ENCODE measurements at places on chromosomes 16 and 17.

DNA sequence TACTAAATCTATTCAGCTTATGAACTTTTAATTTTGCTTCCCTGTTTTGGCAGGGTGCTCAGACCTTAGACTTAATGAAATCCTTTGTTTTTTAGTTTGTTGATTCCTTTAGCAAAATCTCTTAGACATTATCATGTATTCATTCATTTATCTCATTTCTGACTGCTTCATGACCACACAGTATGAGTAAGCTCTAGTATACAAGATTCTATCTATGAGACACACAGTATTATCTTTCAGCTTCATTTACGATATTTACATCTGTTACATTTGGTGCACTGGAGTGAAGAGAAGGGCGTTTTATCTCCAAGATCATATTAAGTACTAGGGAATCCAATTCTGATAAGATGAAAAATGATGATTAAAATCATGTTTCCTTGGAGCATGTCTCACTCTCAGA lies 448.1 kb upstream of the CA10 start:
- DNase-seq, result no peak

- no peak for DNase-seq
Measured at GRCh38 chr17:8966926-8967325, 1.4 kb upstream of the PIK3R5 start.

DNA sequence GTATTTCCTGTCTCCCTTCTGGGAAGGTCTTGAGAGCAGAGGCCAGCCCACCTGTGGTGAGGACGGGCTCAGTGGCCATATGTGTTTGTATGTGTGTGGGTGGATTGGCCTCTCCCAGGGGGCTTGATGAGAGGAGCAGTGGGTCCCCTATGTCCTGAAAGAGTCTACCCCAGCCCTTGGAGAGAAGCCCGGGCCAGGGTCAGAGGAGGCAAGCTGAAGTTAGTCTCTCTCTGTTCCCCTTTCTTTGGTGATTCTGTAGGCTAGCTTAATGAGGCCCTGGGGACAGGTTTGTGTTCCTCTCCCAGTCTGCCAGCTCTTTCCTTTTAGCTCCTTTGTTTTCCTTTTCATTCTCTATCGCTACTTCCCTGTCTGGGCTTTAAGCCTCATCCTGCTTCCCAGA lies 23.8 kb upstream of the NFATC3 start:
- DNase-seq, result no peak

GRCh38 chr16:73890186-73891128 lies 406.2 kb upstream of the PSMD7 start:
- DNase-seq, result no peak

DNA sequence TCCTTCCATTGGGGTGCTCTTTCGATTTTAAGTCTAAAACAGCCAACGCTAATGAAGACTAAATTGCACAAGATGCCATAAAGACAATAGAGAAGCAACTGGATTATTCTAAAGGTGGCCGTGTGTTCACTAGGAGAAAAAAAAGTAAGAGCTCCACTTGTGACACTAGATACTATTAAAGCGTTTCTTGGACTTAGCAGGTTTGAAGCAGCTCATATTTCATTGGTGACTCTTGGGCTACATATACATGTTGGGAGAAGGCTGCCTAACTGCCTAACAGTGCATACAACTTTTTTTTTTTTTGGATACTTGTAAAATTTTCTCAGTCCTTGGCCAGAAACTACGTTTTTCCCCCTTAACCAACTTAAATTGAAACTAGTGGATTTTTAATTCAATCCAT lies 111.8 kb upstream of the NOG start:
- no peak for DNase-seq

DNA sequence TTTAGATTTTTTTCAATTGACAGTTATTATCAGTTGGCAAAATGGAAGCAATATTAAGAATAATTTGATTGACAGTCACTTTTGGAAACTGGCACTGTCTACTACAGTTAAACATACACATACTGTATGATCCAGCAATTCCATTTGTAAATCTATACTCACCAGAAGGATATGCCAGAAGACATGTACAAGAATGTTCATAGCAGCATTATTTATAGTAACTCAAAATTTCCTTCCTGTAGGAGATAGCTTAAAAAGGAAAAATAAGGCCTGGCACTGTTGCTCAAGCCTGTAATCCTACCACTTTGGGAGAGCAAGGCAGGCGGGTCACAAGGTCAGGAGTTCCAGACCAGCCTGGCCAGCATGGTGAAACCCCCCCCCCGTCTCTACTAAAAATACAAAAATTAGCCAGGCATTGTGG lies 89.3 kb downstream of the VMP1 start:
- no peak for DNase-seq

DNA sequence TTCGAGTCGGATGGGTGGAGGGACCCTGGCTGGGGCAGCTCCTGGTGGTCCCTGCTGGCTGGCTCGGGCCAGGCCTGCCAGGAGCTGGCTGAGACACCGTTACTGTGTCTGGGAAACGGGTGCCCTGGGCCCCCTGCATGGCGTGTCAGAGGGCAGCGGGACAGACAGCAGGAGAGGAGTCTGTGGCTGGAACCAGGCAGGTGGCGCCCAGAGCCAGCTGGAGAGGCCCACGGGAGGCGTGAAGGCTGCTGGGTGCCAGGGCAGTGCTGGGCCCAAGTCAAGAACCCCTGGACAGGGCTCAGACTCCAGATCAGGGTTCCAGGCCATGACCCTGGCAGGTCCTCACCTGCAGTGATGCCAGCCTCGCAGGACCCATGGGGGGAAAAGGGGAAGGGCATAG lies 16.6 kb downstream of the SOX8 start:
- DNase-seq, result no peak

GRCh38 chr17:7084088-7084487 lies 4.0 kb upstream of the CLEC10A start:
- DNase-seq, result no peak

DNA sequence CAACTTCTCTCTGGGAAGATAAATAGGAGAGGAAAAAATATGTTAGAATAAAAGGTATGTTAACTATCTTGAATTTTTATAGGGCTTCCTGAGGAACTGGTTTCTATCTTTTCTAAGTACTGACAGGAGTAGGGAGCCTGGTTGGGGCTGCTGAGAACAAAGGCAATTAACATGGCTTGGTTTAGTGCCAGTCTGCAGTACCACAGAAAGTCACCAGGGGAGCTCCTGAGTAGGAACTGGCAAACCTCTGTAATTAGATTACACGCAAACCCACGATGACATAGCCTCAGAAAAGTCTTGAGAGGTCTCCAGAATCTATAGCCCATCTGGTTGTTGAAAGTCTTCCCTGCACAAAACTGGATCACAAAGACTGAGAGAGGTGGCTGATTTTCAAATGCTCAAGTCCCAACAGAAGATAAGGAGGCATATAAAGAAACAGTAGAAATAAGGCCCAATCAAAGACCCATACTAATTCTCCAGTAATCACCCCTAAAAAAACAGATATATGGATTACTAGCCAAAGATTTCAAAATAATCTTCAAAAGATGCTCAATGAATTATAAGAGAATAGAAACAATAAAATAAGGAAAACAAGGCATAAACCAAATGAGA lies 11.7 kb upstream of the CNTNAP4 start:
- DNase-seq, result no peak

DNA sequence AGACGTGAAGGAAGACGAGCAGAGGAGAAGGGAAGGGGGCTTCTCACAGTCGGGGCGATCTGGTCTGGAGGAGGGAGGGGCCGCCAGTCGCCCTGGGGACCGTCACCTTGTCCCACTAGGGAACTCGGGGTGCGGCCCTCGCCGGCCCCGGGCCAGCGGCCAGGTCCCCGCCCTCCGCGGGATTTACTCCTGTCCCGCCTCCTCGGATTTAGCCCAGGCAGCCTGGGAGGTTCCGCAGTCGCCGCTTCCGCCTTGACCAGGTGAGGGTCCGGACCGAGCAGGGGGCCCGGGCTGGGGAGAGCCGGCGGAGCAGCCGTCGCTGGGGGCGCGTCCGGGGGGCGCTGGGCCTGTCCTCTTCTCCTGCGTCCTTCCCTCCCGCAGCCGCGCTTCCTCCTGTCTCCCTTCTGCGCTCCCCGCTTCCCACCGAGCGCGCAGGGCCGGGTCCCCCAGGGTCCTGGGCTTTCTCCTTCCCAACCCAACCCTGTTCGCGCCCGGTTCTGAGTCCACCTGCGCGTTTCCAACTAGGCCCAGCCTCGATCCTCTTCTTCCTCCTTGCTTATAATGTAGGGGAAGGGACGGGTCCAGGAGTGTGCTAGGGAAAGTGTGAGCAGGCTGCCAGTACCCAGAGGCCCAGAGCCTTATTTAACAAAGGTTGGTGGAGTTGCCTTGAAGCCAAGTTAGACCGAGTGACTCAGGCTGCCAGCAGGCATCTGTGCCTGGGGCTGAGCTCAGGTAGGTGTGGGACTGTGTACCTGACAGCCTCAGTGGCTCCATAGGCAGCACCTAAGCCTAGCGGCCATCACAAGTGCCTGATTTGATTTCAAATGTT lies at the start of gene TNK1:
TSS of gene TNK1 (plus strand) at position 235 of the 829 bp plus-strand sequence. CDS start 1,838 bp downstream, outside the sequence.
- no peak for DNase-seq

- DNase-seq, result no peak
Measured at GRCh38 chr17:47219621-47220475, 10.7 kb downstream of the MYL4 start.

DNA sequence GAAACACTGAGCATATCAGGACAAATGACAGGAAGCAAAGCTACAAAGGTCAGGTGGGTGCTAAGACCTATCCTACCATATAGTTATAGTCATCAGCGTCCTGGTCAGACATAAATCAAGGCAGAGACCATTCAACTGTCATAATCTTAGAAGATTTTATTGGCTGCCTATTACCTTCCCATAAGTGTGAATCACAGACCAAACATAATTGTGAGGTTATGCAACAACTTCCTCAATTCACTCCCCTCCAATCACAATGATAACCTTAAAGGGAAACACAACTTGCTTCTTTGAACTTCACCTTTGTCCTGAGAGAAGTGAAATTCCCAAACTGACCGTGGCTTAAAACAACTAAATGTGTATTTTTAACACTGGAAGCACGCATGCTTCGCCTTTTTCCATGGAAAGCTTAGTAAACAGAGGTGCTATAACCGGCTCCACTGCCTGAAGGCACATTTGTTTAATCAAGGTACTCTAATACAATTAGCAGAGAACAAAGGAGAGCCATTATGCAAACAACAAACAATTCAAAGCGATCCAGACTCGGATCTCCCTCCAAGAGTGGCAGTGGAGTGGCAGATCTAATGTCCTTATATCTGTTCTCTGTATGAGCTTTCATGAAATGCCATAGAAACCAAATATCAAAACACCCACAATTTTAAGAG lies 84.9 kb downstream of the TMEM114 start:
- DNase-seq, result no peak

- DNase-seq, result peak; percentile 75
Measured at GRCh38 chr16:785563-786535, 2.3 kb downstream of the RPUSD1 start.

DNA sequence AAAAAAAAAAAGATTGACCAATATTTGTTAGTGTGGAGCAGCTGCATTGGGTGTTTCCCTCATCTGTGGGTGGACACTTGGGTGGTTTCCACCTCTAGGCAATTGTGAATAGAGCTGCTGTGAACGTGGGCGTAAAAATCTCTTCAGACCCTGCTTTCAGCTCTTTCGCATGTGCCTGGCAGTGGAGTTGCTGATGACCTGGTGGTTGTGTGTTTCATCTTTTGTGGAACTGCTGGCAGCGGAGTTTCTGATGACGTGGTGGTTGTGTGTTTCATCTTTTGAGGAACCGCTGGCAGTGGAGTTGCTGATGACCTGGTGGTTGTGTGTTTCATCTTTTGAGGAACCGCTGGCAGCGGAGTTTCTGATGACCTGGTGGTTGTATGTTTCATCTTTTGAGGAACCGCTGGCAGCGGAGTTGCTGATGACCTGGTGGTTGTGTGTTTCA lies 21.4 kb downstream of the ZC3H18 start:
- peak; percentile 21 for DNase-seq

GRCh38 chr17:17413215-17413792 lies 63.5 kb upstream of the MED9 start:
- no peak for DNase-seq

DNA sequence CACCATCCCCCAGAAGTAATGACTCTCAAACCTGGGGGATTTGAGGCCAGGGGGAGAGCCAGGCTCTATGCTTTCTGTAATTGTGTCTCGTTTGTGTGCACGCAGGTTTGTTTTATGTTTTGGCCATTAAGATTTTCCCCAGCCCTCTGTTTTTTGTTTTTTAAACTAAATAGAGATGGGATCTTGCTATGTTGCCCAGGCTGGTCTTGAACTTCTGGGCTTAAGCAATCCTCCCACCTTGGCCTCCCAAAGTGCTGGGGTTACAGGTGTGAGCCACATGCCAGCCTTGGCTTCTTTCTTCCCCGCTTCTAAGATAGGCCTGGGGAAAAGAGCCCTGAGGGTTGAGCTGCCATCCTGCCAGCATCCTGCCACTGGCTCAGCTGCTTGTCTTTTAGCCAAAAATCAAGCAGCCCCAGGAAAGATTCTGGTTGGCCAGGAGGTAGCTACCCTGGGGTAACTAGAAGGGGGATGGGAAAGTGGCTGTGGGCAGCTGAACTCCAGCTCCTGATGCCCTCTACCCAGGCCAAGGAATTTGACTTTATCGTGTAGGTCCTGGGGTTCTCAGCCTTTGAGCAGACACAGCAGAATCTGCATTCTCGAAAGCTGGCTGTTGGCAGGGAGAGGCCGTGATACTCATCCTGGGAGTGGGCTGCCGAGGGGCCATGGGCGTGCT lies 18.4 kb downstream of the KDM8 start:
- DNase-seq, result no peak

GRCh38 chr17:83064021-83064731 lies 15.2 kb upstream of the METRNL start:
- no peak for DNase-seq

- DNase-seq, result no peak
Measured at GRCh38 chr16:23863511-23864422, 28.0 kb downstream of the PRKCB start.

GRCh38 chr16:85365120-85365519 lies 248.0 kb upstream of the GSE1 start:
- DNase-seq, result no peak

DNA sequence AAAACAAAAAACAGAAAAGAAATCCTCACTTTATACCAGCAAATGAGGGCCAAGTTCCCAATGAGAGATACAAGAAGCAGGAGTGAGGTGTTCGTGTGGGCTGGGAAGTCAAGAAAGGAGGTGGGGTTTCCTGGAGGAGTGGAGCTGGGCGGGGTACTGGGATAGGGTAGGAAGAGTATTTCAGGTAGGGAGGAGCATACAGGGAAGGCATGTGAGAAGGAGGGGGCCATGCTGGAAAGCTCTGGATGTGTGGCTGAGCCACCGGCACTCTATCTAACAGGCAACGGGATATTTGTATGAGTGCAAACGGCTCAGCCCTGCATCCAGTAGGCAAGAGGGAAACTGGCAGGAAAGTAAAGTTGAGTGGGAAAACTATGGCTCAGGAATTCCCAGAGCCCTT lies 4.2 kb downstream of the OR3A2 start:
- no peak for DNase-seq

DNA sequence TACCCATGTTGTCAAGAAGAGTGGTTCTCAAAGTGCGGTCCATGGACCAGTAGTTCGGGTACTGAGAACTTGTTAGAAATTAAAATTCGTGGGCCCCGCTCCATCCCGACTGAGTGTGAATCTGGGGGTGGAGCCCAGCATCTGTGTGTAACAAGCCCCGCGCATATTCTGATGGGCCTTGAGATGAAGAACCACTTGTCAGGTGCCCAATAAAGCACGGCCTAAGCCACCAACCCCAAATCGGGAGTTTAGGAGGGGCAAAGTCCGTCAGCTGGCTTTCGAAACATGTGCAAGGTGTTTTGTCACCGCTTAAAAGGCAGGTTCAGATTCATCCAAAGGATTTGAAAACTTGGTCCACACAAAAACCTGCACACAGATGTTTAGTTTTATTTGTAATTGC lies 29.5 kb downstream of the PSMD12 start:
- no peak for DNase-seq
